Right lobe of liver (tissue), 6 donors: ENCODE measurements at places on chromosomes 11 and 22.

DNA sequence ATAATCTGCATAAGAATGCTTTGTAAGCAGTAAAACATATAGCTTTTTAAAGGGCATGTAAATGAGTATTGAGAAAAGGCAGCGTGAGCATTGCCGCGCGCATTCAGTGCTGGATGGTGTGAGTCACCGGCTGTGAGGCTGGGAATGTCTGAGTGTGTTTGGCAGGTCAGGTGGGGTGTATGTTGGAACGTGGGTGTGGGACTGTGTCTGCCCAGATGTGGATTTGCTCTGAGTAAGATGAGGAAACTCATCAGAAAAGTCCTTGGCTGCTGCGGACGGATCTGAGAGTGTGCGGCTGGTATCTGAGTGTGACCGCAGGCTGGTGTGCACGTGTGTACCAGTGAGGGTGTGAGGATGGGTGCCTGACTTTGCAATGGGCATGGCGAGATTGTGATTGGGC, 66.2 kb upstream of the NECTIN1 start:
- DNase-seq: no peak

- no peak for DNase-seq
These were observed 57.5 kb downstream of the GRK3 start for GRCh38 chr22:25621986-25622385.

- no peak for DNase-seq
These were observed 1.6 kb downstream of the GRAMD1B start for GRCh38 chr11:123431619-123432018.

GRCh38 chr11:118207079-118207478, 17.7 kb downstream of the JAML start:
- no peak for DNase-seq

- no peak for DNase-seq
These were observed 5.5 kb downstream of the FOLR3 start for GRCh38 chr11:72141066-72141465.

GRCh38 chr22:49934160-49934890, 15.9 kb downstream of the CRELD2 start:
- peak; percentile 81 for DNase-seq

DNA sequence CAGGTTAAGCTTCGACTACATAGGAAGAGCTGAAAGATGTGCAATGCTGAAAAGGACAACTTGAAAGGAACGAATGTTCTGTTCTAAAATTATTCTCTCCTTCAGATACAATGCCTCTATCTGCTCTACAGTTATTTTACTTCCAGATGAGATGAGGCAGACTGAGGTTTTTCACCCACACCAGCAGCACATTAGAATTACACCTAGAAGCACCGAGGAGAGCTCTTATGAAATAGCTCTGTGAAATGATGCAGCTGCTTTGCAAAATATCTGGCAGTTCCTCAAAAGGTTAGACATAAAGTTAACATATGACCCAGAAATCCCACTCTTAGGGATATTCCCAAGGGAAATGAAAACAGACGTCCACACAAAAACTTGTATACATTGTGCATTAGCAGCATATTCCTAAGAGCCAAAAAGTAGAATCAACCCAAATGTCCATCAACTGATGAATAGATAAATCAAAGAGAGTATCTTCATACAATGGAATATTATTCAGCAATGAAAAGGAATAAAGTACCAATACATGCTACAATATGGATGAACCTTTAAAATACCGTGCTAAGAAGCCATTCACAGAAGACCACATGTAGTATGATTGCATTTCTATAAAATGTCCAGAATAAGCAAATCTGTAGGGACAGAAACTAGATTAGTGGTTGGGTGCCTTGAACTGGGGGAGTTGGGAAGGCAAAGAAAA, 34.5 kb downstream of the WT1 start:
- DNase-seq: no peak

GRCh38 chr11:14393129-14393528, 34.1 kb upstream of the RRAS2 start:
- no peak for DNase-seq

- no peak for DNase-seq
These were observed 61.1 kb downstream of the IRAG1 start for GRCh38 chr11:10632483-10632882.

DNA sequence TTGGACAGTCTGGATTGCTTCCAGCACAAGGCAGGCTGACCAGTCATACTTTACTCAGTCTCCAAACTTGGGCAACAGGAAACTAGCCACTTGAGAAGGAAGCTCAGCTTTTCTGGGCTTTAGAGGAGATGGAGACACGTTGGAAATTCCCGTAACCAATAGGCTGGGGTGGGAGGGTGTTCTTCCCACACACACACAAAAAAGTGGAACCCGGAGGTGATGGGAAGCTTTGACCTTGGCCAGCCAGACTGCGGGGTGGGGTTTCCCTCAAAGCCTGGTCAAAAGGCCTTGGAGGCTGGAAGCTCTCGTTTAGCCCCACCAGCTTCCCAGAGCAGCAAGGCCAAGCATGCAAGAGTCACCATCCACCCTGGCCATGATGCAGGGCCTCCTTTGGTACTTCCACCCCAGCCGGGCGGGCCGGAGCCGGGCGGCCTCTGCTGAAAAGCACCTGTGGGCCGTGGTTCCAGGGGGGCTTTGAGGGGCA, 126.2 kb downstream of the BCR start:
- DNase-seq: no peak

DNA sequence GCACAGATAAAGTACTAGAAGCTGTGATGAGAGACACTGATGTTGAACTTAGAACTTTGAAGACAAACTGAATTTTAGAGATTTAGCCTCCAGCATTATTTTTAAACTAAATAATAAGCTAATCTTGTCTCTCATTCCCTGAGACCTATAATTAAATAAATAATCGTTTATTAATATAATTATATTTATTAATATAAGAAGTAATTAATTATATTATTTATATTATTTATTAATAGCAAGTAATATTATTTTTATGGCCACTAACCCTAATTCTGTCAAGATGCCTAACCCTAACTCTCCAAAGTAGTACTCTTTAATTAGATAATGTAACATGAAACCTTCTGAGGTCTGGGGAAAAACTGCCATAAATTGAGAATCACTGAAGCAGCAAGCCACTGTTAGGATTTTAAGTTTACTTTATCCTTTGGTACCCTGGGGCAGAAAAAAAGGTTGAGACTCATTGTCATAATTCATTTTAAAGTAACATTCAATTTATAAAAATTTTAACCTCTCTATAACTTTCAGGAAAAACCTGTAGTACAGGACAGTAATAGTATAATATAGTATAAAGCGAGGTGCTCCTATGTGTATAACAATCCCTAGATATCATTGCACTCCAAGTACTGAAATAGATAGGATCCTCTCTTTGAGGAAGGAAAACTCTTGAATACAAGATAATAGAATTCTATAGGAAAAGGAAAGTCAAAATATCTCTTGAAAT, 85.4 kb downstream of the TTC28 start:
- no peak for DNase-seq

- no peak for DNase-seq
These were observed 156.4 kb upstream of the NARS2 start for GRCh38 chr11:78731027-78731426.

DNA sequence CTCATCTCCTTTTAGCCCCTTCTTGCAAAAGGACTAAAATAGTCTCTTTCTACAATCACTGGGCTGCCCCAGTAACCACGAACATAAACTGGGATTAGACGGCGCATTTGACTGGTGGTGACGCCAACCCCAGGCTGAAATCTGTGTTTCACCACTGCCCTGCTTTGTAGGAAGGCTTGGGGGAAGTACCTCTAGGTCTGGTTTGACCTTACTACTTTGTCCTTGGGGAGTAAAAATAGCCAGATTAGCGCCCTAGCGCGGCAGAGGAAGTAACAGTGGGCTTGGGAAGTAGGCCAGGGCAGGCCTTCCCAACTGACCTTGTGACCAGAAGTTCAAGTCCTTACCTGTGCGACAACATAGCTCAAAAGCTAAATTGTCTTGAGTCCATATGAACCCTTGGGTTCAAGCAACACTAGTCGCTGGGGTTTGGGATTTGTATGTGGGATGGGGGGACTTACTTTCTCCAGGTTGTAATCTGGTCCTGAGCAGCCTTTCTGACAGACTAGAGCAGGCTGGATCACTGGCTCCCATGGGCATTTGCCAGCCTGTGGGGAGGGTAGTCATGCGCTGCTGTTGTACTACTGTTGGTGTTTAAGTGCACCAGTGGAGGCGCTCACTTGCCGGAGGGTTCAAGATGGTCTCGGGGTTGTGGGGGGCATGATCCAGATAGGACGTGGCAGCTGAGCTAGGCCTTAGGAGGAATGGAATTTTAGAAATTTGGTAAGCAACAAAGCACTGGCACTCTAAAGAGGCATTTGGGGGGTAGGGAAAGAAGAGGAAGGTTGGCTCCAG, 953 bp upstream of the PACS1 start:
- peak; percentile 53 for DNase-seq

- DNase-seq: peak; percentile 88
These were observed 54.1 kb upstream of the ARHGAP42 start for GRCh38 chr11:100632941-100633452.

DNA sequence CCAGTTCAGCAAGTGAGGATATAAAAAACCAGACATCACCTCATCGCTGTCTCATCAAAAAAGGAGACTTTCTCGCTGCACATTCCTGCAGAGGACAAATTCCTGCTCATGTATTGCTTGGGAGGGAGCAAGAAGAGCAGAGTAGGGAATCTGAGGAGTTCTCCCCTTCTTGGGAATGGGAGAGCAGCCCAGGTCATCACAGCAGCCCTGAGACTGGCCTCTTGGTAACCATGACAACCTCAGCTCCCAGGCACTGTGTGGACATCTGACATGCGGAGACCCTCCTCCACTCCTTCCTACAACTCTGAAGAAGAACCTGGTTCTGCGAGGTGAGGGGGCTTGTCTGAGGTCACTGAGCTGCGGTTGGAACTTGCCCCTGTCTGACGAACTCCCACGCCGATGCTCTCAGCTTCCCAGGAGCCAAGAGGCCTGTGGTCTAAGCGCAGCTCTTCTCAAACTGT, 17.9 kb downstream of the RFPL1 start:
- DNase-seq: no peak

DNA sequence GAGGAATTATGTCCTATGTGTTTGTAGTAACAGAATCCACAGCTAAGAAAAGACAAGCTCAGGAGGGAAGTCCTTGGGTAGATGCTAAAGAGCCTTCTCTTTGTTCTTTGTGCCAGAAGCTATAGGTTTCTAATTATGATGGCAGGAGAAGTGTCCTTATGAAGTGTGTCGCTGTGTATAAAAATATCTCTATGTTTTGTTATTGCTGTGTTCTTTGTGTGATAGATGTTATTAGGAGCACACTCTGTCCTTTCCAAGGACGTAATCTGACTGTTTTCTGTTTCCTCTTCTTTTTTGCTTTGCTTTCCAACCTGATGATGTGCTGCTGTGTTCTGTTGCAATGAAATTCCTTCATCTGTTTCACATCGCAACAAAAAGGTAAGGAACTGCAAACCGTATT, 171.9 kb downstream of the NCAM1 start:
- no peak for DNase-seq

- peak; percentile 86 for DNase-seq
These were observed 12.4 kb downstream of the CRELD2 start for GRCh38 chr22:49930596-49931412.
